ENCODE measurements at places on chromosomes 4 and X.

GRCh38 chr4:22942920-22943559, 250.3 kb downstream of the GBA3 start:
- DNase-seq, result no peak

DNA sequence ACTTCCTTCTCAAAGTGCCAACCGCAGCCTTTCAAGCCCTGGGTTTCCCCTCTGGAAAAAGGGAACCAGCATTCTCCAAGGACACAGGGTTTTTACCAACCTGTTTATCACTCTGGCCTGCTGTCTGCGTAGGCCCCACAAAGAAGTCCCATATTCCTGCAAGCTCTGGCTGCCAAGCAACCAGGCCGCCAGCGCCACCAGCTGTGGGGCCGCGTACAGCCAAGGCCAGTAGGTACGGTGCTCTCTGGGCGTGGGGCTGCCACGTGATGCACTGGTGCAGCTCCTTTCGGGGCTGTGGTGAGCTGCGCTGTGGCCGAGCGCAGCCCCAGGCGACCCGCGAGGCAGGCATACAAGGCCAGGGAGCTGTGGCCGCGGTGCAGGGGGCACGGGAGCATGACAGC, 22.1 kb downstream of the LUZP4 start:
- DNase-seq, result no peak

- no peak for DNase-seq
These were observed 7.3 kb downstream of the HAUS7 start for GRCh38 chrX:153463031-153463430.

GRCh38 chr4:23932901-23933308, 43.1 kb upstream of the PPARGC1A start:
- no peak for DNase-seq

GRCh38 chr4:101183221-101183620, 164.1 kb downstream of the PPP3CA start:
- no peak for DNase-seq

- no peak for DNase-seq
These were observed 154.5 kb downstream of the MSN start for GRCh38 chrX:65821721-65822496.

DNA sequence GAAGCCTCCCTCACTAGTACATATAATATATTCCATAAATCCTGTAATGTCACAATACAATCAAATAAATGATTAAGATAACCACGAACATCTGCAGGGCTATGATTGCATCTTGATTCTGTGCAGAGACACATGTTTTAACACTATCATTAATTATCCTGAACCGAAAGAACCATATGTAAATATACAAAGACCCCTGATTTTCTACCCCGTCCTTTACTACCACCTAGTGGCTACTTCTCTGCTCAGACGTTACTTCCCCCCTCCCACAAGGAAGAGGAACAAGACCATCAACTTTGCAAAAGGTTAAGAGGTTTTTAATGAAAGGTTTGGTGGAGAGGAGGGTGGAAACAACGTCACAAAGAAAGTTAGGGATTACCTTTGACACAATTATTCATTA, 134.0 kb downstream of the COL4A6 start:
- no peak for DNase-seq

- no peak for DNase-seq
These were observed 3.9 kb upstream of the SPOCK3 start for GRCh38 chr4:167238226-167238625.

DNA sequence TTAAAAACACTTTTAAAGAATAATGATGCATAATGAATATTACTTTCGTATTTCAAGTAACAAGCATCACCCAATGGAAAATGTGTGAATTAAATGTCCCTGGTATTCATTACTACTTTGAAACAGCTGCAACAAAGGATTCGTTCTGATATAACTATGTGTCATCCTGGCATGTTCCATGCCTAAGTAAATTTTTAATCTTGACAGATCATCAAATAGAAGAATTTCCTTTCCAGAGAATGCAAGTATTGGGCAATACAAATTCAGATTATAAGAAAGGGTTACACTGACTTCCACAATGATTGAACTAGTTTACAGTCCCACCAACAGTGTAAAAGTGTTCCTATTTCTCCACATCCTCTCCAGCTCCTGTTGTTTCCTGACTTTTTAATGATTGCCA, 105.3 kb downstream of the SPCS3 start:
- DNase-seq, result no peak

GRCh38 chrX:71131510-71131909, 13.1 kb downstream of the MED12 start:
- DNase-seq, result no peak

GRCh38 chr4:80079255-80079923, 6.4 kb upstream of the ANTXR2 start:
- no peak for DNase-seq

- no peak for DNase-seq
These were observed 66.4 kb upstream of the ATP6AP2 start for GRCh38 chrX:40514376-40514775.

- DNase-seq, result no peak
These were observed 19.0 kb downstream of the MAB21L2 start for GRCh38 chr4:150600812-150601445.

GRCh38 chrX:21926527-21927278, 13.8 kb upstream of the SMS start:
- DNase-seq, result no peak

- no peak for DNase-seq
These were observed 23.8 kb downstream of the CNOT6L start for GRCh38 chr4:77795326-77795725.

- no peak for DNase-seq
These were observed 134.5 kb upstream of the KLF3 start for GRCh38 chr4:38529189-38530115.

GRCh38 chrX:48957477-48957826, at the start of gene OTUD5:
OTUD5 (minus strand) TSS chrX:48957607; CDS start chrX:48957570, 37 bp downstream.
- no peak for DNase-seq

DNA sequence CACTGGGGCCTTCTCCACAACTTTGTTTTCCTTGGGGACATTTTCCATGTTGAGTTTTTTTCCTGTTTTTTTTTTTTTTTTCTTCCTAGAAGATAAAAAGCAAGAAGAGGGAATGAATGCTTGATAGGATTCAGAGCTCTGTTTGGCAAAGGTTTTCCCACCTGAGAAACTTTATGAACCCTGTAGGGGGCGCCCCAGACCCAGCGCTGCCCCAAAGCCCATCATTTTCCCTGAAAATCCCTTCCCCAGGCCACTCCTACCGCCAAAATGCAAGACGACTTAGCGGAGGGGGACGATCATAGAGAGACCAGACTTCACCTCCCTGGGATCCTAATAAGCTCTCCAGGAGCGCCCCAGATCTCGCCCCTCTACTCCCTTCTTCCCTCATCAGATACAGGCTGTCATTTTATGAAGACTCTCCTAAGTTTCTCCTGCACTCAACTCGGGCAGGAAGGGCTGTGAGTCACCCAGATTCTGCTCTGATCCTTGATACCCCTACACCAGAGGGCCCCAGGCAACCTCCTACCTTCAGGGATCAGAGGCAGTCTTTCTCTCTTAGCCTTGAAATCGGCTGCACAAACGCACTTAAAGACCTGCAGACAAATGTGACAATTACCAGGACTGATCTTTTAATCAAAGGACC, 1.4 kb downstream of the BEX5 start:
- peak; percentile 5 for DNase-seq

GRCh38 chrX:39766855-39767254, 330.9 kb downstream of the BCOR start:
- no peak for DNase-seq

DNA sequence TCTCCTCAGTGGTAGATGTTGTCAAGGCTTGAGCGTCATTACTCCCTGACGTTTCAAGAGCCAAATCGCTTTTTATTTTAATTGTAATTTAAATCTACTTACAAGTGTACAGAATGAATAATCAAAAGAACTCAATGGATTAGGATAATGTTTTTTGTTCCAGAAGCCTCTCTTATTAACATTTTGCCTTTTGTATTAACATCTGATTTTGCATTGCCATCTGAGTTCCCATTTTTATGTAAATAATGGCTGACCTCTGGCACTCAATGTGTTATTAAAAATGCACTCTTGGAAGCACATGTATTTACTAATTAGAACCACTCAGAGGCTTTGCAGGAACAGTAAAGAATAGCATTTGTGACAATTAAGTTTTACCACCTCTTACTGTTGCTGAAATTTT, 411.0 kb downstream of the EPHA5 start:
- no peak for DNase-seq

DNA sequence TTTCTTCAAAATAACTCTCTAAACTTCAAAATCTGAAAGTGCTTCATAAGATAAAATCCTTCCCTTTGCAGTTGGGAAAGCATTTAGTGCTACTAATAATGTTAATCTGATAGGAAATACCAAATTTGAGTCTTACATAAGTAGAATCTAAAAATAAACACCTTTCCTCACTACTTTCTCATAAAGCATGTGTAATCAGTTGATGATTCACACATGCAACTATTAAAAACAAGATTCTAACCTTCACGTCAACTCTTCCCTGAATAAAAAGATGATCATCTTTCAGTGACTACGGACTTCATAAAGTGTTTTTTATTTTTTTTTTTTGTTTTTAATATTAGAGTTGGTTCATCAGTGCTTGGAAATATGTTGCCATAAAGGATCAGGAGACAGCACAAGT, 172.6 kb downstream of the ACTRT1 start:
- no peak for DNase-seq

DNA sequence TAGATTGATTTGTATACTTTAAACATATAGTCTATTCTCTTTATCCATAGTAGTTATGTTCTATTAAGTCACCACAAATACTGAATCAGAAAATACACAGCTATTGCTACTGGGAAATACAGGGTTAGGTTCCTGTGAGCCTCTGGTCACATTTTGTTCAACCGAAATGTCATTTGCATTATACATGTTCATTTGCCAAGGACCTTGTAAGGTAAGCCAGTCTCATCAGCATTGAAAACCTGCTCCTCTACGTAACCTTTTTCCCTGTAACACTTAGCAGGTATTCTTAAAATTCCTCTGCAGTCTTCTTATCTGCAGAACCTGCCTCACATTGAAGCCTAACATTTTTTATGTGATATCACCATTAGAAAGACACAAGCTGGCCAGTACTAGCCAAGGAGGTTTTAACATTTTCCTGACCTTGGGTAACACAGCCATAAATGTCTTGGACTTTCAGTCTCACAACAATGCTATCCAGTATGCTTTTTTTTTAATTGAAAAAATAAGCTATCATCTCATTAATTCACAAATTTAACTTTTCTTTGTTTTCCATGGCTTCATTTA, 765.7 kb upstream of the IGFBP7 start:
- no peak for DNase-seq

DNA sequence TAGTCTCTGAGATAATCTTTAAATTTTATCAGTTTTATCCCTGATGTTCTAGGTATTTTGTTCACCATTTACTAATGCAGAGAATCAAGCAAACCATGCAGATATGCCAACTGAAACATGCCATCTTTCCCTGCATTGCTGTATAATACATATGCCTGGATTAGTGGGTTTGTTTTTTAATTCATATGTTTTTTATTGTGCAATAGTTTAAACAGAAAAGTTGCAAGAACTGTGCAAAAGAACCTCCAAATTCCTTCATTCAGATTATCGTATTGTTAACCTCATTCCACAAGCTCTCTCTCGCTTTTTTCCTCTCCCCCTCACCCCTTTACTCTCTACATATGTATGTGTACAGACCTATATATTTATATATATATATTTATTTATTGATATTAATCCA, 244.6 kb downstream of the NKX6-1 start:
- DNase-seq, result no peak

- no peak for DNase-seq
These were observed 24.7 kb upstream of the SLC9B1 start for GRCh38 chr4:103044183-103044582.

- DNase-seq, result no peak
These were observed 149.9 kb downstream of the ARSF start for GRCh38 chrX:3191201-3191600.

- DNase-seq, result no peak
These were observed 68.1 kb upstream of the BLTP1 start for GRCh38 chr4:122083989-122084388.

GRCh38 chr4:8270912-8271815, 1.6 kb downstream of the HTRA3 start:
- no peak for DNase-seq

- no peak for DNase-seq
These were observed 63.8 kb upstream of the ANXA10 start for GRCh38 chr4:168028568-168028967.

DNA sequence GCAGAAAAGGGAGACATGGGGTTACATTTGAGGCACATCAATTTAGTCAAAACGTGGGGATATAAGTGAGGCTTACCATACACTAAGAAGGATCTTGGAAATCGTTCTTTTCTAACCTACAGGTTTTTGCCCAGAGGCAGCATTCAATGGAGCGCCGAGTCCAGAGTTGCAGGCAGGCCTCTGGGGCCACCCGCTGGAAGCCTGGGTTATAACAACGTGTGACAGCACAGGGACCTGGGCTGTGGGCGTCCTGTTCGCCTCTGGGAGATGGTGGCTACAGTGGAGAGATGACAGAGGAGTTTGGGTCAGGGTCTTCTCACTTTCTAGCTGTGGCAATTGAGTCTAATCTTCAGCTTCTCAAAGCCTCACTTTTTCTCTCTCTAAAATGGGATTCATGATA, 53.9 kb downstream of the ENPP6 start:
- DNase-seq, result peak; percentile 45

- no peak for DNase-seq
These were observed 637.6 kb upstream of the EPHA5 start for GRCh38 chr4:66307641-66308438.

DNA sequence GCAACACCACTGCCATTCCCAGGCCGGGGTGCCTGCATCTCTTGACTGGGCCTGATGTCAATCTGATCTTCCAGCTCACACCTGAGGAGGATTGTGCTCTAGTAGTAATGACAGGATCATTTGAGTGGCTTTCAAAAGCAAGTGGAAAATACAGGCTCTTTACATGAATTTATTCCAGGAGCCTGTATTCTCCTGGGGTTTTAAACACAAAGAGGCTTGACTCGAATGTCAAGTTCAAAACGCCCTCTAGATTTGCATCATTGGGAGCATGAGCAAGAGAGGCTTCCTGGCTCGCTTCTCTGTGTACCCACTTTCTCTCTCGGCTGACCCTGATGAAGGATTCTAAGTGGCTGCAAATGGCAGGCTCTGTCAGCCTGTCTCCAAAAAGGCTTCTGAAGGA, 199.5 kb upstream of the PUDP start:
- no peak for DNase-seq

- DNase-seq, result peak; percentile 61
These were observed 444.1 kb downstream of the BCOR start for GRCh38 chrX:39653691-39654090.

- no peak for DNase-seq
These were observed 561 bp downstream of the IRAK1 start for GRCh38 chrX:154019061-154019621.

GRCh38 chrX:17414027-17414658, 39.1 kb downstream of the NHS start:
- DNase-seq, result no peak

- DNase-seq, result no peak
These were observed 34.4 kb downstream of the RAP2C start for GRCh38 chrX:132184871-132185270.
